ENCODE measurements at places on chromosomes 7 and 10.

DNA sequence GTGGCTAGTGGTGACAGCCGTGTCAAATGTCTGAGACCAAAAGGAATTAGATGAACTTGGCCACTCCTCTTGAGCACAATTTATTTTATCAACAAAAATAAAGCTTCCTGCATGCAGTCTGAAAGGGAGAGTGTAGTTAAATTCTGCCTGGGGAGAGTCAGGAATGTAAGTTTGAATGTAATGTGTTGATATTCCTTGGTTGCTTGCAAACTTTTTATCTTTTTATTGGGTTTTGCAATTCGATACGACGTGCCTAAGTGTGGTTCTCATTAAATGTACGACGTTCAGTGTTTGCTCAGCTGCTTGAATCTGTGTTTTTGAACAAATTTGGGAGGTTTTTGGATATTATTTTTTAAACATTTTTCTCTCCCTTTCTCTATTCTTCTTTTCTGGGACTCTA is 839.9 kb downstream of the CCSER2 start:
- no peak for DNase-seq

- DNase-seq = no peak
Observed at GRCh38 chr7:45980973-45981372, 59.9 kb upstream of the IGFBP3 start.

DNA sequence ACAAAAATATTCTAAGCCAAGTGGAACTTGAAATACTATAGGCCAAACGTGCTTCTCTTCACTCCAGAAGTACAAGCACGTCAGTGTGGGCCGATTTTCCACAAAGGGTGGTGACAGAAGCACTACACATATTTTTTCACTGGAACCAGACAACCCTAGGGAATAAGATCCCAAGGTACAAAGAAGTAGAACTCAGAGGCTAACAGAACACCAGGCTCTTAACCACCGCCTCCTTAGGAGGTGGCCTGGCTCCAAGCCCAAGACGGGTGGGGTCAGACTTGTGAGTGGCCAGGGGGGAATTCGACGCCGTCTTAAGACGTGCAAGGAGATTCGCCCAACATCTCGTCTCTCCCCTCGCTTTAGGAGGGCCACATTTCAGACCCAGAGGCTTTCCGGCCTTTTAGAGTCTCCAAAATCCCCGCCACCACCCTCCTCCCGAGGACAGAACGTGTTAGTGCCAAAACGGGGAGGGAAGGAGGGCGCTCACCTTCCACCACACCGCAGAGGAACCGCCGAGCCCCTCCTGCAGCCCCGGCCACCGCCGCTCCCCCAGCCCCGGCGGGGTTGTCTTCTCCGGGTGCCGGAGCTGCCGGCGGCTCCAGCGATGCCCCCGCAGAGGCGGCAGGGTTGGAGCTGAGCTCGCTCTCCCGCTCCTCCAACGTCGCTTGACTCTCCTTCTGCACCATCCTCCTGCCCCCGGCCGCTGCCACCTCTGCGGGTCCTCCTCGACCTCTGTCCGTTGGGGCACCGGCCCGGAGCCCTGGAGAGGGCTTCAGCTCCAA is 716 bp downstream of the OGA start:
- peak; percentile 43 for DNase-seq

DNA sequence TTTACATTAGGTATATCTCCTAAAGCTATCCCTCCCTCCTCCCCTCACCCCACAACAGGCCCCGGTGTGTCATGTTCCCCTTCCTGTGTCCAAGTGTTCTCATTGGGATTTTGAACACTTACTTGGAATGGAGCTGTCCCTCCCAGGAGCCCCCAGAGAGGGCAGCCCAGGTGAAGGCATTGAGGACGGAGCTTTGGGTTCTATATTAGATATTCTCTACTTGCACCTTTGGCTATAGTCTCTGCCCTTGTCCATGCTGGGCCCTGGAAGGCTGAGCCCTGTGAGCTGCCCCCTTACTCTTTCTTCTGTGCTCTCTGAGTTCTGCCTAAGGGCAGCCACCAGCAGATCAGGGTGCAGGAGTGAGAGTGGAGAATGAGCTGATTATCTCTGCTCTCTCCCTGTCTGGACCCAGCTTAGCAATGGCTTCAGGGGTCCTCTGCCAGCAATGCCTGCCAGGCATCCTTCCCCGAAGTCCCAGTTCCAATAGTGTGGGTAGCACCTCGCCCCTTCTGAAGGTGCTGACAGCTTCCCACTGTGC is 11.2 kb downstream of the ADRA2A start:
- DNase-seq = no peak

GRCh38 chr7:23618241-23618640 is 21.1 kb downstream of the CCDC126 start:
- DNase-seq = no peak

DNA sequence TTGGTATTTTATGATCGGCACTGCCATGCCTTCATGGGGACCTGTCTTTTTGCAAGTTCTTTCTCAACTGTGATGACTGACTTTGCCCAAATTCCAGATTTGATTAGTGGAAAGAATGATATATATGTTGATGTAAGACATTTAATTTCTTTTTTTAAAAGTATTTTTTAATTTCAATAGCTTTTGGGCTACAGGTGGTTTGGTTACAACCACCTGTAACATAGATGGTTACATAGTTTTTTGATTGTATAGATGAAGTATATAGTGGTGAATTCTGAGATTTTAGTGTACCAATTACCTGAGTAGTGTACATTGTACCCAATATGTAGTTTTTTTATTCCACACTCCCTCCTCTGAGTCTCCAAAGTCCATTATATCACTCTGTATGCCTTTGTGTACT is 69.6 kb downstream of the MCU start:
- DNase-seq = no peak

DNA sequence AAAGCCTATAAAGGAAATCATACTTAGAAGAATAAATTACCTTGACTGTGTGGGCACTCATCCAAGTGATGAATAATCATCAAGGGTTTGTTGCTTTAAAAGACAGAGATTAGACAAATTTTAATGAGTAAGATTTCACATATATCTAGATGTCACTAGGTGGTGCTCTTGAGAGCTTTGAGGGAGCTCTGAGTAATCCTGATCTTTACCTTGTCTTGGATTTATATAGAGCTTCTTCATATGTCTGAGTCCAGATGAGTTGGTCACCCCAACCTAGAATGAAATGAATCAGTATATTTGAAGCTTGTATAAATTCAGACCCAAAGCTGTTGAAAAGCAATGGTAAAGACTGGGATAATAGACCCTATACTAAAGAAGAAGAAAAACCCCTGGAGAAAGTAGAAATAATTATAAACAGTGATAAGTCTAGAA is 3.7 kb downstream of the AGR2 start:
- DNase-seq = no peak

DNA sequence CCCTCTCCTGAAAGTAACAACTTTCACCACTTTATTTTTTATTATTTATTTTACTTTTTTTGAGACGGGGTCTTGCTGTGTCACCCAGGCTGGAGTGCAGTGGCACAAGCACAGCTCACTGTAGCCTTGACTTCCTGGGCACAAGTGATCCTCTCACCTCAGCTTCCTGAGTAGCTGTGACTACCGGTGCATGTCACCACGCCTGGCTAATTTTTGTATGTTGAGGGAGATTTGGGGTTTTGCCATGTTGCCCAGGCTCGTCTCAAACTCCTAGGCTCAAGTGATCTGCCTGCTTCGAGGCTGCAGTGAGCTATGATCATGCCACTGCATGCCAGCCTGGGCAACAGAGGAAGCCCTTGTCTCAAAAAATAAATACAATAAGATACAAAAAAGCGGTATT is 14.9 kb upstream of the SLIT1 start:
- DNase-seq = no peak

GRCh38 chr7:84137812-84138211 is 56.8 kb downstream of the SEMA3A start:
- no peak for DNase-seq

DNA sequence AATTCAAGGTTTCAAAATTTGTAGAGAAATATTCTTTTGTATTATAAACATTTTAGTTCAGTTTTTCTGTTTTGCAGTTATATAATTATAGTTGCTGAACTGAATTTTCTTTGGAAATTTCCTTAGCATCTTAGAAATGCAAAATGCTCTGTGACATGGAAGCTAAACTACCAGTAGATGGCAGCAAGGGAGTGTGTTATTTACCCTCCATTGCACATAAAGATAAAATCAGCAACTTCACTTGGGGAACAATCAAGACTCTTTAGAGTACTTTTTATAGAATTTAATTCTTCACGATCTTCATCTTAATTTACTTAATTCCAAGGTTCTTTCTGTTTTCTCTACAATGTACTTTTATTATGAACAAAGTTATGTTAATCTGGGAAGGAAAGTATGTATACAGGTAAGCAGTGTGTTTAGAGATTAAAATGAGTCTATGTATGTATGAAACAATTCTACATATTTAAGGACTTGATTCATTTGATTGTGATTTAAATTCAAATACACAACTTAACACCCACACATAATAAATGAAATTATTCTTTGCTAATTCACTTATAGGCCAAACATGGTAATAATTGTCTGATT is 404.2 kb downstream of the THSD7A start:
- DNase-seq = no peak

- DNase-seq = no peak
Observed at GRCh38 chr7:85275204-85275603, 88.3 kb upstream of the SEMA3D start.

DNA sequence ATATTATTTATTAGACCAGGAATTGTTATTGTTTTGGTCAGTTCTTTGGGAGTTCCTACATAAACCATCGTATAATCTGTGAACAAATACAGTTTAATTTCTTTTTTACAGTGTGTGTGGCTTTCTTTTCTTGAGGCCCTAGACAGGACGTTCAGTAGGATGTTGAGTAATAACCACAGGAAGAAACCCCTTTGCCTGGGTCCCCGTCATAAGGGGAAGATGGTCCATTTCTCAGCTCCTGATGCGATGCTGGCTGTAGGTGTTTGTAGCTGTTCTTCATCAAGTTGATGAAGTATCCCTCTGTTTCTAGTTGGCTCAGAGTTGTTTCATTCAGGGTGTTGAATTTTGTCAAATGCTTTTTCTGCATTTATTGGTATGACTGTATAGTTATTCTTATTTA is 219.7 kb upstream of the ADARB2 start:
- no peak for DNase-seq

DNA sequence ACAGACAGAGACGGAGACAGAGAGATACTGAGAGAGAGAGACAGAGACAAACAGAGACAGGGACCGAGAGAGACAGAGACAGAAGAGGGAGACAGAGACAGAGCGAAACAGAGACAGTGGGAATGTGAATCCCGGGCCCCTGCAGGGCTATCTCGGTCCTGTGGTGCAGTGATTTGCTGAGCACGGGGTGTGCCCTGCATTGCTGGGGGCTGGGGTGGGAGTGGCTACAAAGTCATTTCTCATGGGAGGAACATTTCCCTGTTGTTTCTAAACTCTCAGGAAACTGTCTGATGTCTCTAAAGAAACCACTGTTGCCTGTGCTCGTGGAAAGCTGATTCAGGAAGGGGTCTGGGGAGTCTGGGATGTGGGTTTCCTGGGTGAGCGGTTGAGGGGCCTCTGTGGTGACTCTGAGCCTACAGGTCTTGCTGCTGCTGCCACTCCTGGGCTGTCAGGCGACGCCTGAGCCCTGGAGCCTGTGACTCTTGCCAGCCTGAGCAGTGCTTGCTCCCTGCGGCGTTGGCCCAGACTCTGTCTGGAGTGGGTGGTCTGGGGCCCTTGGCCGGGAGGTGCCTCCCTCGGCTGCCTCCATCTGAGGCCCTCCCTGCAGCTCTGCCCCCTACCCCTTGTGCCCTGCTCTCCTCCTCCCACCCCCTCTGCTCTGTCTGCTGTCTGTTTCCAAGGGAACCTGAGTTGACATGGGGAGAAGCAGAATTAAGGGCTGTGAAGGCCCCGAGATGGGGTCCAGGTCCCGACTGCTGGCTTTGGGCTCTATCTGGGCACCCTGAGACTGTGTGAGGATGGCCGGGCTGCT is 292.0 kb downstream of the WDR37 start:
- DNase-seq = no peak

GRCh38 chr10:112202561-112203241 is 19.1 kb upstream of the GPAM start:
- no peak for DNase-seq

GRCh38 chr10:4635883-4636282 is 190.1 kb upstream of the AKR1E2 start:
- no peak for DNase-seq

- DNase-seq = no peak
Observed at GRCh38 chr7:86050918-86051317, 592.8 kb upstream of the GRM3 start.

DNA sequence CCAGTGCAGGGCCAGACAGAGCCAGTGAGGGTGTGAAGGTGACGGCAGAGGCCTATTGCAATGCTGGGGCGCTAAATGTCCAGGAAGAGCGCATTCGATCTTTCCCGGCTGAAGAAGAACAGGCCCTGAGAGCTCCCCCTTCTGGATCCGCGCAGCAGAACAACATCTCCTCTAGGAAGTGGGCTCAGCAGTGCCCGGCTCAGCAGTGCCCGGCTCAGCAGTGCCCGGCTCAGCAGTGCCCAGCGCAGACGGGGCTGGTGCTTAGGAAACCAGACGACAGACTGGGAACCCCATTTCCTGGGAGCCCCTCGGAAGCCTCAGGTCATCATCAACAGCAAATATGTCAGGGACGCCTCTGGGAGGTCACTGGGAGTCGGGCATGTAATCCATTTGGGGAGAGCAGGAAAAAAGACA is 4.7 kb upstream of the NOS3 start:
- peak; percentile 82 for DNase-seq

DNA sequence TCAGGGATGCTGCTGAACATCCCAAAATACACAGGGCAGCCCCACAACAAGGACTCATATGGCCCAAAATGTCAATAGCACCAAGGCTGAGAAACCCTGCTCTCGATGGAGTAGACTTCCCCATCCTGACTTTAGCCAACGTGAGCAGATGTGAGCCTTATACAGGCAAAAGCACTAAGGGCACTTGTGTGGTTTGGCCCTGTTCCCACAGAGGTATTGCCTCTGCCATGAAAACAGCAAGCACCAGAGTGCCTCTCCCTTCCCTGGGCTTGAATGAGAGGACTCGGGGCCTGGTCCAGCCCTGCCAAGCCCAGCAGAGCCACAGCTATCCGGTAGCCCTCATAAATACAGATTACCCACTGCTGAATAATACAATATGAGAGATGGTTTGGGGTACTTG is 47.5 kb downstream of the ACSM6 start:
- no peak for DNase-seq

GRCh38 chr7:137423321-137423720 is 79.8 kb upstream of the PTN start:
- no peak for DNase-seq

DNA sequence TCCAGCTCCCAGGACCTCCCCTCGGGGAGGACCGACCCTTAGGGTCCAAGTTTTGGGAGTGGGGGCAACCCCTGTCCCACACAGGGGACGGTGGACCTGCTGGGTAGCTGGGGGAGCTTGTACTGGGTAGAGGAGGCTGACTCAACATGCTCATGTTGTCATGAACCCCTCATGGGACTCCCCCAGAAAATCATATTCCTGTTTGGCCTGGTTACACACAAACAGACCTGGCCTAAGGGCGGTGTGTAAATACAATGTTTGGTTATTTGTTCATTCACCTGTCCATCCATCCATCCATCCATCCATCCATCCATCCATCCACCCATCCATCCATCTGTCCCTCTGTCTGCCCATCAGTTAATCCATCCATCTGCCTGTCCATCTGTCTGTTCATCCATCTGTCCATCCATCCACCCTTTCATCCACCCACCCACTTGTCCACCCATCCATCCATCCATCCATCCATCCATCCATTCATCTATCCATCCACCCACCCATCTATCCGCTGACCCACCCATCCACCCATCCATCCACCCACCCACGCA is 92.9 kb downstream of the DNAJB6 start:
- no peak for DNase-seq
